ENCODE measurements at places on chromosomes 2 and 18. TPM values are rescaled to one million over a fixed set of nuclear protein-coding genes. Genes with fewer than 3 reads are reported as not detected.

DNA sequence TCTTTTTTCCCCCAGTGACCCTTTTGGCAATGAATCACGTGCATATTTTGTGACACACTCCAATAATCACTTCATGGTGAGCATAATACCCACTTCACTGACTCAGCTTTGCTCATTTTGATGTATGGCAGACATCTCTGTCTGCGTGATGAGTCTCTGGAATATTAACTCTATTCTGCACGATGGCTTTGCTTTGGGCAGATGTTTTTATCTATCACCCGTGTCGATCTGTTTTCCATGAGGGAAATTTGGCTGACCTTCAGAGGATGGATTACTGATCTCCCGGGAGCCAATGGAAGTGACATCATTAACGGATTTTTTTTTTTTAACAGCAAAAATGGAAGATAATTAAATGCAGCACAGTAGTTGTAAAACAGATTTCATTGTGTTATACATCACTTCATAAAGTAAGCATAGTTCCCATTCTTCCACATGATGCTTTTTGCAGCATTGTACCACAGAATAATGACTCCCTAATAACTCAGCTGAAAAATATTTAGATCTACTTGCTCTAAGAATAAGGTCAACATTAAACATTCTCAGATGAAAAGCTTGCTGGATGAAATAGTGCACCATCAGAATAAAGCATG lies 29.8 kb downstream of the CDC42EP3 start:
- H3K4me1 ChIP-seq, result peaks cover 98% of the 10 kb centered on the region
- no peaks in the 10 kb centered on the region for H3K27me3 ChIP-seq
- no peak overlapping the region for H3K4me3 ChIP-seq
- H3K27ac ChIP-seq, result peak overlapping the region; percentile 86
- peak; percentile 92 for DNase-seq
- H3K36me3 ChIP-seq, result peaks cover 60% of the 10 kb centered on the region

DNA sequence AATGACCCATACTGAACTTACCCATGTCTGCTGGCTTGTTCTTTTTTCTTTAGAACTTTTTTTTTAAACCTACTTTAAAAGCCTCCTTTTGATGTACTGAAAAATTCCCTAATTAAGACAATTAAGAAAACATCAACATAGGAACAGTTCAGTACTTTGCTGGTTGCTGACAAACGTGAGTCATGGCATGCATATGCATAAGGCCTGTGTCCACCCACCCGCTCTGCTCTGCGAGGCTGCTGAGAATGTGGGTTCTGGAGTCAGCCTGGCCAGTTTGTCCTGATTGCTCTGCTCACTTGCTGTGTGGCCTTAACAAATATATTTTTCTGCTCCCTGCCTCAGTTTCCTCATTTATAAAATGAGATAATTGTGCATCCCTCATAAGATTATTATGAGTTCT lies 27.3 kb downstream of the LAMA3 start:
- H3K27me3 ChIP-seq, result no peaks in the 10 kb centered on the region
- no peak overlapping the region for H3K4me3 ChIP-seq
- H3K27ac ChIP-seq, result peak overlapping the region; percentile 96
- peaks cover 45% of the 10 kb centered on the region for H3K4me1 ChIP-seq

DNA sequence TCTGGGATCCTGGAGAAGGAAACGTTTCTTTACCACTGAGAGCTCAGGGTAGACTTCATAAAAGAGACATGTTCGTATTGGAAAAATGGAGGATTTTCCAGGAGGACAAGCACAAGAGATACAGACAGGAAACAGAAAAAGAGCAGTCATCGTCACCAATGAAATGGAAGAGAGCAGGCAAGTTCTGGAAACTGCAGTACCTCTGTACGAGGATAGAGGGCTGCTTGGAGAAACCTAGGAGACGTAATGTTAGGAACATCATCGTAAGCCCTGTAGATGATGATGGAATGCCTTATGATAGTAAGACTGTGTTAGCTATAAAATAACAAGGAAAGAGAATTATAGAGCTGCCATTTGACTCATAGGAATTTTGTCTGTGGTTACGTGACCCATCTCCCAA lies 121.1 kb upstream of the KLHL14 start:
- H3K4me1 ChIP-seq, result no peaks in the 10 kb centered on the region

DNA sequence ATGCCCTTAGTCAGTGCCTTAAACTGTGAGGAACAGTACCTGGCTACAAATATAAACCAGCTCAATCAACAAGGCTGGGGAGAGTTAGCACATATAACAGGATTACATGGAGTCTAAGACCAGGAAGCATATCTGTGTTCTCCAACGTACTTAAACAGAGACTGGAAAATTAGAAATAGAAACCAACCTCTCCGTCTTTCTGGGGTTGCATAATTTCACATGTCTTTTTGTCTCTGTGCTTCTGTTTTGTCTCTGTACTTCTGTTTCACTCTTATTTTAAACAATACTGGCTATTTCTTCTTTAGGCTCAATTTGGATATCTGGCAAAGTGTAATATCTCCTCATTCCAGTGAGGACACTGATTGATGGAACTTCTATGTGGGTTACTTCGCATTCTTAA lies 749.0 kb upstream of the ZEB2 start:
- no peaks in the 10 kb centered on the region for H3K4me1 ChIP-seq
- no peak overlapping the region for H3K4me3 ChIP-seq
- no peaks in the 10 kb centered on the region for H3K36me3 ChIP-seq
- H3K27me3 ChIP-seq, result no peaks in the 10 kb centered on the region
- H3K27ac ChIP-seq, result no peak overlapping the region
- DNase-seq, result no peak

DNA sequence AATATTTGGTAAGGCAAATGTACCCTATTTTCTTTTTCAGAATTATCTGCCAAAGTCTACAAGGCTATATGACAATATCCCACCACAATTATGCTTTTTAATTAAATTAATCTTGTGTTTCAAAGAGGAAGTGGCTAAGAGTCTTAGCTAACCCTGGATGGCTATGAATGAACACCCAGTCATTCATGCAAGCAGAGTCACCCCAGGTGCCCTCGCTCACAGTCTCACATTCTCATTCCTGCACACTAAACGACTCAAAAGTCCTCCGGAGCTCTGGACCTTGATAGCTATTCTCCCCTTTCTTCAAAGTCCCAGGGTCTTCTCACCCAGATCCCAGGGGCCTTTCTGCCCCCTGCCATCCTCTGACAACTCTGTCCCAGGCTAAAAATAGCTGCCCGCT lies 42.1 kb upstream of the MRPL19 start:
- H3K27me3 ChIP-seq, result no peaks in the 10 kb centered on the region
- H3K4me3 ChIP-seq, result peak overlapping the region; percentile 26
- peak; percentile 78 for DNase-seq
- peaks cover 76% of the 10 kb centered on the region for H3K4me1 ChIP-seq

- H3K27me3 ChIP-seq, result peaks cover 27% of the 10 kb centered on the region
- H3K36me3 ChIP-seq, result no peaks in the 10 kb centered on the region
- no peak for DNase-seq
- H3K27ac ChIP-seq, result no peak overlapping the region
These were observed 6.3 kb downstream of the ALPG start for GRCh38 chr2:232412986-232413385.

DNA sequence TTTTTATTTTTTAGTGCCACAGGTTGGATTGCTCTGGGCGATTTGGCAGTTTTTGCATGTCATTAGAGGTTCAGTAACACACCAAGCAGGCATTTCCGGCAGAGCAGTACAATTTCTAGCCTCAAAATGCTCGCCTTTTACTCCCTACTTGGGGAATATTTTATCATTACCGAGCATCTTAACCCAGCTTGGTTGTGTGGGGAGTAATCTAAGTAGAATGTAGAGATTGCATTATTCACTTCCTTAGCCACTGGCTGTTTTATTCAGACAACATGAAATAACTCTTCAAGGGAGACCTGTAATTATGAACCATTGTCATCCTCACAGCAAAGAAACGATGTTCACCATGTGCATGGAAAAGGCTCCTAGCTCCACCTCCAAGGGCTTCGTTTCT lies 13.1 kb downstream of the GRP start:
- peaks cover 24% of the 10 kb centered on the region for H3K4me1 ChIP-seq
- H3K27ac ChIP-seq, result no peak overlapping the region
- peak; percentile 81 for DNase-seq
- no peaks in the 10 kb centered on the region for H3K36me3 ChIP-seq

GRCh38 chr2:219243291-219243761 lies 1.9 kb downstream of the GLB1L start:
- no peaks in the 10 kb centered on the region for H3K27me3 ChIP-seq
- H3K36me3 ChIP-seq, result no peaks in the 10 kb centered on the region
- peaks cover 17% of the 10 kb centered on the region for H3K4me1 ChIP-seq
- no peak for DNase-seq

- H3K4me3 ChIP-seq, result no peak overlapping the region
- no peaks in the 10 kb centered on the region for H3K36me3 ChIP-seq
- DNase-seq, result no peak
- H3K4me1 ChIP-seq, result peaks cover 50% of the 10 kb centered on the region
- H3K27ac ChIP-seq, result no peak overlapping the region
These were observed 1600.7 kb upstream of the ACVR2A start for GRCh38 chr2:146244131-146244530.

DNA sequence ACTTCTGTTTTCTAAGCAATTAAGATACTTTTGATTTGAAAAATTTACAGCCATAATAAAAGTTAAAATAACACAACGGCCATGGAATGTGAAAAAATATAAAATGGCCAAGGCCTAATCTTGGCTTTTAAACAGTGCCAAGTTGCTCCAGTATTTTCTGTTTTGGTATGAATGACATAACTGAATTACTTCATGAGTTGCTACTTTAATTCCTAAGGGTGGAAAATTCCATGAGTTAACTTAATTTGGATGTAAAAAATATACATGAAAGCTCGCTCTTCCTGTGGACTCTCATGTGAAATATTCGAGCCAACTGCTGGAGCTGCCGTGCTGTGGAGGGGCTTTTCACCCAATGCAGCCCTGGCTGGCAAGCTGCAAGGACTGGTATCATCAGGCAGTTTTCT lies 286.0 kb upstream of the CCDC68 start:
- no peaks in the 10 kb centered on the region for H3K27me3 ChIP-seq
- H3K4me1 ChIP-seq, result peaks cover 44% of the 10 kb centered on the region
- H3K36me3 ChIP-seq, result peaks cover 6% of the 10 kb centered on the region
- no peak overlapping the region for H3K27ac ChIP-seq

DNA sequence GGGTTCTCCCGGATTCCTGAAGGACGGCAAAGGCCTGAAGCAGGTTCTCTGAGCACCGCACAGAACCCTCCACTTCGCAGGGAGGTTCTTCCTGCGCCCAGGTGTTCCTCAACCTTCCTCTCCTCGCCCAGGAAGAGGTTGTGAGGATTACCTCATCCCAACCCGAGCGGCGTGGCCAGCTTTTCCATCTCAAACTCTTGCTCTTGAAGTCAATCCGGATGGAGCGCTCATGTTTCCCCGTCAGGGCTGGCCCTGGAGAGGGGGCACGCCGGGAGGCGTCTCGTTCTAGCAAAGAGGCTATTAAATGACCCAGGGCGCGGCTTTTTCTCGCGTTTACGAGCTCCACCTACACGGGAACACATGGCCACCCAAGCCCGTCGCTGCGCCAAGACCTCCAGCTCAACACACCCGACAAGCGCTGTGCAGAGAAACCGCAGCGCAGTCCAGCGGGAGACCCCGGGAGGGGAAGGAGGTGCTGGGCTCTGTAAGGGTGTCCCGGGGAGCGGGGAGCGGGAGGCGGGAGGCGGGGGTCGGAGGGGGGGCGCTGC lies 540 bp upstream of the RAB10 start:
- H3K36me3 ChIP-seq, result no peaks in the 10 kb centered on the region
- DNase-seq, result peak; percentile 91

DNA sequence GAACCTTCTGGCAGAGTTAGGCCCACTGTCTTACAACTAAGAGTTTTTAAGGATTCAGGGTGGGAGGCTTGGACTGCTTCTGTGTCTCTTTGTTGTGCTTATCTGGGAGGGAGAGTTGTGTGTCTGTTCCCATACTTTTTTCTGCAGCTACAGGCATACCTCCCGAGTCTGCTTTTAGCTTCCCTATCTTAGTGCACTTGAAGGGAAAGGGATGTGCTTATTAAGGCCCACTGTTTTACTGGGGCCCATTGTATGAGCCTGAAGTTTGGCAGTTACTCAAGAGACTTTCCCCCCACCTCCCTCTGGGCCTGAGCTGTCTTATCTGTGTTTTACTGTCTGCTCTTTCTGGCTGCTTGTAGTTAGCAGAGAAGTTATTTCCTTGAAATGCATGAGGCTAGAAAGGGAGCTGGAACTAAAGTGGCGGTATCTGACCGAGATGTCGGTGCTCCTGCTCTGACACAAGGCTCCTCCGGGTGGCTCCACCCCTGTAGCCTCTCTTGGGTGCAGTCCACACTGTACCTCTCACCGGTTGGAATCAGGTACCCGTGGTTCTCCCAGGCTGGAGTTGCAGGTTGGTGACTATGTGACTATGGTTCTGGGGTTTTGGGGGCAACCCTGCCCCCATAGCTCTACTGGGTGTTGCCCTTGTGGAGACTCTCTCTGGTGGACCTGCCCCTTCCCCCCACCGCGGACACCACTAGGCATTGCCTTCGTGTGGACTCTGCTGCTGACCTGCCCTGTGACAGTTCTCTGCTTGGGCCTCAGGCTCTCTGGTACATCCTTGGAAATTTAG lies 12.9 kb downstream of the UBR3 start:
- H3K4me1 ChIP-seq, result 0 out of 2 replicates have a peak, but pooled peaks cover 3% of the 10 kb centered on the region
- no peak overlapping the region for H3K27ac ChIP-seq
- H3K27me3 ChIP-seq, result no peaks in the 10 kb centered on the region
- H3K4me3 ChIP-seq, result no peak overlapping the region
- H3K36me3 ChIP-seq, result no peaks in the 10 kb centered on the region
- DNase-seq, result no peak

DNA sequence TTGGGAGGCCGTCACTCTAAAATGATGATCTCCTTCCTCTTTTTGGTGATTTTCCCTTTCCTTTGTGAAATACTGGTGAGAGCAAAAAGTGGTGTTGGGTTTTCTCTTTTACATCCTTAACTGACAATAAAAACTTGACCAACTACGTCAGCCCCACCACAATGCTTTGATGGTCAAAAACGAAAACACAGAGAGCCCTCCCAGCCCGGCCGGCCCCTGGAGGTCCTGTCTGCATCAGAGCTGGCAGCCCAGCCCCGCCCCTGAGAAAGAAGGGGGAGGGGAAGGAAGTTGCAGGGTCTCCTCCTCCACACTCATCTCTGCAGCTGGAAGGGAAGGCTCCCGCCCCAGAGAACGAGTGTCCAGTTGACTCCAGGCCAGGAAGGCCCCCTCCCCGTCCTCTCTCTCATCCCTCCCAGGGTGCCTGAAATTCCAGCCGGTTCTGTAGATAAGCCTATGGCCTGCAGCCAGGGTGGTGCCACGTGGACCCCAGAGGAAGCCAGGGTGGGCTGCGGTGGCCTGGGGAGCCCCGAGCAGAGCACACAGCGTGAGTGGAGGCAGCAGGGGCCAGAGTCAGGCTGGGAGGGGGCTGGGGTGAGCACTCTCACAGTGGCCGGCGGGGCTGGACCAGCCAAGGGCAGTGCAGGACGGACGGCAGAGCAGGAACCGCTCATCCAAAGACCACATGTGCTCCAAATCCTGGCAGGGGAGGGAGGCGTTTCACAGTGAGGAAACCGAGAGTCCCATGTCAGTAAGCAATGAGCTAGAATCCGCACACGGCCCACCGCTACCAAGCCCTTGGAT lies 19.8 kb downstream of the BIN1 start:
- H3K36me3 ChIP-seq, result no peaks in the 10 kb centered on the region
- no peak overlapping the region for H3K27ac ChIP-seq
- H3K4me1 ChIP-seq, result peaks cover 36% of the 10 kb centered on the region
- H3K27me3 ChIP-seq, result no peaks in the 10 kb centered on the region
- no peak overlapping the region for H3K4me3 ChIP-seq

CD8A gene
- not detected for total RNA-seq

ATOH8 gene
- total RNA-seq, result 50.1 TPM

CACNB4 gene
- 0.11 TPM for total RNA-seq

RIOK3 gene
- 71.7 TPM for total RNA-seq

ADAM23 gene
- total RNA-seq, result 3.5 TPM
